ENCODE measurements at places on chromosomes 16 and 17. TPM values are rescaled to one million over a fixed set of nuclear protein-coding genes. Genes with fewer than 3 reads are reported as not detected.

Gene NLK
- total RNA-seq = 17.0 TPM

Gene ZNF764
- 22.5 TPM for total RNA-seq

Gene HOXB7
- total RNA-seq = 0.66 TPM

Gene KCNJ18
- total RNA-seq = not detected

Gene USH1G
- total RNA-seq = not detected

Gene CES1
- total RNA-seq = not detected

Gene SLC5A11
- total RNA-seq = 0.29 TPM

Gene ASPHD1
- total RNA-seq = 0.17 TPM

Gene CX3CL1
- total RNA-seq = not detected

Gene KCNAB3
- 9.8 TPM for total RNA-seq

Gene DRC3
- not detected for total RNA-seq

Gene EVPLL
- total RNA-seq = not detected

Gene KRT39
- not detected for total RNA-seq

Gene COG8
- 35.8 TPM for total RNA-seq

Gene HOXB3
- total RNA-seq = 10.3 TPM

Gene CLEC18C
- 1.2 TPM for total RNA-seq

Gene MYOCD
- not detected for total RNA-seq

Gene SETD6
- 20.9 TPM for total RNA-seq

All from T-helper 1 cell treated with Interleukin-12 subunit alpha and Interleukin-12 subunit beta and Interleukin-4 antibody, amounts not matched to agents 30 ng/mL and 1 ng/mL, for 36 hours (primary cell).